ENCODE measurements at places on chromosomes 1 and 21. TPM values are rescaled to one million over a fixed set of nuclear protein-coding genes. Genes with fewer than 3 reads are reported as not detected.

- no peaks in the 10 kb centered on the region for H3K4me1 ChIP-seq
- peaks cover 56% of the 10 kb centered on the region for H3K27me3 ChIP-seq
- H3K36me3 ChIP-seq: no peaks in the 10 kb centered on the region
- no peak overlapping the region for H3K4me3 ChIP-seq
Observed at GRCh38 chr1:10794724-10795275, 1.6 kb downstream of the CASZ1 start.

GRCh38 chr1:109627692-109628399 is 8.2 kb downstream of the AMPD2 start:
- H3K36me3 ChIP-seq: peaks cover 71% of the 10 kb centered on the region
- H3K4me3 ChIP-seq: no peak overlapping the region

GJA4 gene
- not detected for polyA plus RNA-seq

NAV1 gene
- 0.37 TPM for polyA plus RNA-seq

LY9 gene
- polyA plus RNA-seq: 1.7 TPM
